ENCODE measurements at places on chromosomes 11 and 22. TPM values are rescaled to one million over a fixed set of nuclear protein-coding genes. Genes with fewer than 3 reads are reported as not detected.

ZNF280B gene
- total RNA-seq: 0.56 TPM

LDHAL6A gene
- not detected for total RNA-seq

PRR33 gene
- not detected for total RNA-seq

TUBA8 gene
- total RNA-seq: 0.94 TPM

SLC1A2 gene
- total RNA-seq: under 0.01 TPM

All from endothelial cell of coronary artery (primary cell).